ENCODE measurements at places on chromosomes 4 and X. TPM values are rescaled to one million over a fixed set of nuclear protein-coding genes. Genes with fewer than 3 reads are reported as not detected.

DNA sequence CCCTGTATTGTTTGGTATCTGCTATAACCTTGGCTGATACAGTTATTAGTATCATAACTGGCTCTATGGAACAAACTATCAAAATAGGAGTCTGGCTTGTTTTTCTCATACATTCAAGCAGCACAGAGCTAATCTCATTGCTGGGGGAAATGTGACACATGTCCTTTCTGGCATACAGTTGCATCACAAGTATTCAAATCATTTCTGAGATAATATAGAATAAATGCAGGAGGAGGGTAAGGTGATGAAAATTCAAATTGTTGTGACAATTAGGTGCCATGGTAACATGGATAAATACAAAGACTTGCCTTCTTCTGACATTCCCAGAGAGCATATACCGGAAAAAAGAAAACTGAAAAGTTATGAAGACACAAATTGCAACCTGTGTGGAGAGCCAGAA lies 2706.8 kb downstream of the ARAP2 start:
- H3K27ac ChIP-seq, result no peak overlapping the region
- H3K4me3 ChIP-seq, result no peak overlapping the region
- no peaks in the 10 kb centered on the region for H3K4me1 ChIP-seq
- H3K36me3 ChIP-seq, result no peaks in the 10 kb centered on the region
- no peak for DNase-seq

DNA sequence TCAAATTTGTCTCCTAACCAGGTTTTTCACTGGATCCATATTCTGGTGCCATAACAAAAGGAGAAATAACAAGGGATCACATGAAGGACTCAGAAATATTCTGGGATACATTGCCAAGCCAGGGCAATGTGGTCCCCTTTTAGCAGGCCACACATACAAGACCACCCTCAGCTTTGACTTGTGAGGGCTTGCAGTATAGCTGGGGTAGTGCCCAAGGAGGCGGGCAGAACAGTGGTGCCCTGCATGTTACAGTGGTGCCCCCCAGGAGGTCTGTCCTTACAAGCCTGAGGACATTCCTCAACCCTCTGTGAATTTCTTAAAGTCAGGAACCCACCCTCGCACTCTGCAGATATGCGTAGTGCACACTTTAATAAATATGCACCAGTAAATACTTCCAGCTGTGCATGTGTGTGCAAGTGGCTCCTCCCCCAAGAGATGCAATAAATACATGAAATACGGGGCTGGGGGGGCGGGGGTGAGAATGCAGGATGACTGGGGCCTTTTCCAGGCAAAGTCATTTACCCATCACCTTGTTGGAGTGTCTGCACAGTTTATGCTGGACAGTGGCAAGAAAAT lies 34.4 kb upstream of the TBL1X start:
- H3K4me3 ChIP-seq, result no peak overlapping the region
- no peak for DNase-seq
- no peaks in the 10 kb centered on the region for H3K4me1 ChIP-seq
- no peaks in the 10 kb centered on the region for H3K27me3 ChIP-seq

DNA sequence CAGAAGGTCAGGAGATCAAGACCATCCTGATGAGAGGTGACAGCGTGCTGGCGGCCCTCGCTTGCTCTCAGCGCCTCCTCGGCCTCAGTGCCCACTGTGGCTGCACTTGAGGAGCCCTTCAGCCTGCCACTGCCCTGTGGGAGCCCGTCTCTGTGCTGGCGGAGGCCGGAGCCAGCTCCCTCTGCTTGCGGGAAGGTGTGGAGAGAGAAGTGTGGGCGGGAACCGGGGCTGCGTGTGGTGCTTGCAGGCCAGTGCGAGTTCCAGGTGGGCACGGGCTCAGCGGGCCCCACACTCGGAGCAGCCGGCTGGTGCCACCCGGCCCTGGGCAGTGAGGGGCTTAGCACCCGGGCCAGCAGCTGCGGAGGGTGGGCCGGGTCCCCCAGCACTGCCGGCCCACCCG lies 286.9 kb downstream of the RAPGEF2 start:
- H3K4me1 ChIP-seq, result no peaks in the 10 kb centered on the region
- H3K4me3 ChIP-seq, result no peak overlapping the region
- no peaks in the 10 kb centered on the region for H3K36me3 ChIP-seq
- no peaks in the 10 kb centered on the region for H3K27me3 ChIP-seq
- no peak for DNase-seq
- H3K27ac ChIP-seq, result no peak overlapping the region

GRCh38 chr4:31125496-31125895 lies 405.3 kb downstream of the PCDH7 start:
- H3K27ac ChIP-seq, result no peak overlapping the region
- no peak for DNase-seq
- H3K36me3 ChIP-seq, result no peaks in the 10 kb centered on the region
- no peak overlapping the region for H3K4me3 ChIP-seq
- no peaks in the 10 kb centered on the region for H3K4me1 ChIP-seq

- no peak overlapping the region for H3K4me3 ChIP-seq
- no peaks in the 10 kb centered on the region for H3K27me3 ChIP-seq
- no peak overlapping the region for H3K27ac ChIP-seq
- H3K36me3 ChIP-seq, result no peaks in the 10 kb centered on the region
- H3K4me1 ChIP-seq, result no peaks in the 10 kb centered on the region
Measured at GRCh38 chr4:101970547-101971155, 180.1 kb downstream of the BANK1 start.

DNA sequence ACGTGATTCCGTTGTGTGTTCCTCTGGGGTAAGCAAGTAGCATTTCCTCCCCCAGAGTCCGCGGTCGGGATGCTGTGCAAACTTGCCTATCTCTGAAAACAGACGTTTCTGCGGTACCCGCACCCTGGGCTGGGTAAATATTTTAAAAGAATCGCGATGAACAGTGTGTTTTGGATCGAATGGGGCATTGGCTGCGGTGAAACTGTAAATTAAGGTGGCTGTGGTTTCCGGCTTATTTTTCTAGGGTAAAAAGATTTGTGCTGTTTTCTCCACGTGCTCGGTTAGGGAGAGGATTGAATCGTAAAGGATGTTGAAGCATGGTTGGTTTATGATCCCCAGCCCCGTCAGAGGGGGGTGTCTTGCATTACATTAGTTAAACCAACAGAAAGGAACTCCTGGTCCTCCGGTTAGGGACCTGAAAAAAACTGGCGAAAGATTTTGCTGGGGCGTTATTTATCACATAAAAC lies 1.2 kb downstream of the HHIP start:
- H3K36me3 ChIP-seq, result no peaks in the 10 kb centered on the region
- no peak overlapping the region for H3K4me3 ChIP-seq
- DNase-seq, result no peak
- H3K27me3 ChIP-seq, result no peaks in the 10 kb centered on the region
- H3K27ac ChIP-seq, result no peak overlapping the region

DNA sequence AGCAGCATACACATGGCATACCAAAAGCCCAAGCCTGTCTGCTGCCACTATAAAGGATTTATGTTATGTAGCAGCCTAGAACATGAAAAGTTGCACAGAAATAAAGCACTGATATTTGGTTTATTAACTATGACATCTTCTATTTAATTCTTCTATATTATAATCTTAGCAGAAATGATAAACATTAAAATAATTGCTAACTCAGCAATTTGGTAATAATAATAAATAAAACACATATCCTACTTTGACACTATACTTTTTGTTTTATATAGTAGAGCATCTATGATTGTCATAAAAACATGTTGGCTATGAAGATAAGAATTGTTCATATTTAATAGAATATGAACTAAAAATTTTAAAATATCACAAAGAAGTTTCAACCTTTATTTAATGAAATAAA lies 1733.3 kb upstream of the IGFBP7 start:
- H3K4me3 ChIP-seq, result no peak overlapping the region
- DNase-seq, result no peak
- H3K27me3 ChIP-seq, result no peaks in the 10 kb centered on the region
- no peak overlapping the region for H3K27ac ChIP-seq
- H3K4me1 ChIP-seq, result no peaks in the 10 kb centered on the region
- no peaks in the 10 kb centered on the region for H3K36me3 ChIP-seq

DNA sequence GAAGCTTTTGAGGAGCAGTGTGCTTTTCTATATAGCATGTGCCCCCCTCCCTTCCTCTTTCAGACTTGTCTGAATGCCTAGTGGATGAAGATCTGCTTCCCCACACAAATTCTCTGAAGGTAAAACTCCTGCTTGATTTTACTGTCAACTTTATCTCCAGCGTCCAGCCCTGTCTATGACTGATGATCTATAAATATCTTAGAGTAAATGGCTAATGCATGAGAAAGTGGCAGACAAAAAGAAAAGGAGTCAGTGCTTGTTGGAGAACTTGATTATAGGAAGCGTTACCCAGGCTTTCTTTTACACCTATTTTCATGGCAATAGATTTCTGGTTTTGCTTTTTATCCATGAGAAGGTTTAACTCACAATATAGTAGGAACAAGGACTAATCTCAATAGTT lies 168.3 kb upstream of the HS3ST1 start:
- H3K4me3 ChIP-seq, result no peak overlapping the region
- H3K36me3 ChIP-seq, result no peaks in the 10 kb centered on the region
- H3K27ac ChIP-seq, result no peak overlapping the region
- H3K4me1 ChIP-seq, result no peaks in the 10 kb centered on the region
- H3K27me3 ChIP-seq, result no peaks in the 10 kb centered on the region

DNA sequence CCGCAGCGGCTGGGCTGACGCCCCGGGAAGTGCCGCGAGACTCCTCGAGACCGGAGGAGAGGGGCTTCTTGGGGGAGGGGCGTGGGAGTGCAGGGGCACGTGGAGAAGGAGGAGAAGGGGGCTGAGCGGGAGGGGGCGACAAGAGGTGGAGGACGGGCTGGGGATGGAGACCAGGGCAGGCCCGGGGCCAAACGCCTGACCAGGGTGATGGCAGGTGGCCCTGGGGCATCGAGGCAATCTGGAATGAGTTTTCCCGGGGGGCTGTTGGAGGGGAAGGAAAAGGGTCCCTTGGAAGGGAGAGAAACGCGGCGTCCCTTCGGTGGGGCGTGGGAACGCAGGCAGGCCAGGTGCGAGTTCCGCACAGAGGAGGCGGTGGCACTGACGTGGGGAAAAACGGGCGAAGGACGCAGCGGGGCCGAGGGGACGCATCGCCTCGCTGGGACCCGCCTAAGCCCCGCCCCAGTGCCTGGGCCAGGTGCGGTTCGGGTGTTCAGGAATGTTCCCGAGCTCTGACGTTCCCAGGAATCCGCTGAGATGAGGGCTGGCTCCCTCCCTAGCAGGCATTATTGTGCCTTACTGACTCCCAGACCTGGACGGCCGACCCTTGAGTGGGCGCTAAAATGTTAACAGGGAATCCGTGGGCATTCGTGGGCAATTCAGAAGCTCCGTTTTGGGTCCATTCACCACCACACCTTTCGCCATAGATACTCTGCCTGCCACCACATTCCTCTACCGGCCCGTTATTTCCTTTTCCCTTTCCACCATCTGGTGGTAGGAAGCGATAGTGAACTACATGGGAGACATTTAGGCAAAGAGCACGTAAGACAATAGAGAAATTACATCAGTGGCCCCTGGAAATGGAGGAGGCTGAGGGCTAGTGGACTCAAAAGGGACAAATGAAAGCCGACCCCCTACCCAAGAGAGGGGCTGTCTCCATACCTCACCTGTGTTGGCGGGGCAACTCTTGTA lies 795 bp upstream of the SH3KBP1 start:
- H3K4me1 ChIP-seq, result no peaks in the 10 kb centered on the region
- DNase-seq, result peak; percentile 70
- no peaks in the 10 kb centered on the region for H3K36me3 ChIP-seq
- peak overlapping the region; percentile 75 for H3K27ac ChIP-seq

DNA sequence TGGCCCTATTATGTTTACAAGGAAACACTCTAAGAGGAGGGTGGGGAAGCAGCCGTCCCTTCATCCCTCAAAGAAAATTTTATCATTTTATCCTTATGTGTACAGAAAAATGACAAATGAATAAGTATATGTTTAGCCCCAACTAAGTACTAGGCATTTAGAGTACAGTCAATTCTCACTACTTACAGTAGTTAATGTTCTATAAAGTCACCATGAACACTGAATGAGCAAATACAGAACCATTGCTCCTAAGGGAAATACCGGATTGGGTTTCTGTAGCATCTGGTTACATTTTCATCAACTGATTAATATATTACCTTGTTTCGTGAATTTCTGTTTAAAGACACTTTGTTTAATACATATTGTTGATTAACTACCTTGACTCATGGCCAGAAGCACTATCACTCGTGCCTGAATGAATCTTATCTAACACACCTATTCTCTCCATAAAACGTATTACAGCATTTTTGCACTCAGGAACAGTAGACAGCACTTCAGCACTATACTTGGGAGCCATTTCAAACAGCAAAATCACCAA lies 109.3 kb downstream of the ASB9 start:
- H3K4me3 ChIP-seq, result no peak overlapping the region
- H3K4me1 ChIP-seq, result no peaks in the 10 kb centered on the region
- H3K27me3 ChIP-seq, result no peaks in the 10 kb centered on the region
- H3K27ac ChIP-seq, result no peak overlapping the region

GRCh38 chr4:87805971-87806370 lies 6.6 kb downstream of the IBSP start:
- H3K4me3 ChIP-seq, result no peak overlapping the region
- no peak for DNase-seq
- no peak overlapping the region for H3K27ac ChIP-seq
- no peaks in the 10 kb centered on the region for H3K27me3 ChIP-seq
- no peaks in the 10 kb centered on the region for H3K4me1 ChIP-seq

DNA sequence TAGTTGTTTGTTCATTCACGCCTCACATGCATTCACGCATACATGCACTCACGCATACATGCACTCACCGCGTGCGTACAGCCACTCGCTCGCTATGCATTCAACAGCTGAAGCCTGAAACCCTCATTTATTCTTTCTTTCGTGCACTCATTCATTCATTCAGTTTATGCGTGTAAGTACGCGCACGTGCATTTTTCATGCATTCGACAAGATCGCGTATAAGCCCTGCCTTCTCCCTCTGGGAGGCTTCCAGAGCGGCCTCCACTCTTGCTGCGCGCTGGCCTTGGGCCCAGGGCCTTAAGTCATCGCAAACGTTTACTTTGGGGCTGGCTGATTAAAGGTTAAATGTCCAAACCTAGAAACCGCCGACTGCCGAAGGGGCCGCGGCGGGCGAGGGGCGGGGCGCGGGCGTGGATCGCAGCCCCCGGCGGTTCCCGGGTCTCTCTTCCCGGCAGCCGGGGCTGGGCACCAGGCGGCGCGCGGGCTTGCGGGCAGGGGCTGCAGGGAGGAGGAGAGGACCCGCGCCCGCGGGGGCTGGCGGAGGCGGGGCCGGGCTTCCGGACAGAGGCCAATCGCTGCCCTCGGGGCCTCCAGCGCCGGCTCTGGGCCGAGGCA lies at the start of gene GYG2:
TSS of gene GYG2 (plus strand) at position 587 of the 615 bp plus-strand sequence. CDS start 1,259 bp downstream, outside the sequence.
- peak within 1 kb of the TSS; percentile 36 for H3K4me3 ChIP-seq
- no peak within 1 kb of the TSS for H3K27ac ChIP-seq
- H3K36me3 ChIP-seq, result no peaks in the 10 kb centered on the region

Gene ETDA
- total RNA-seq, result not detected

Gene MAGEE2
- 0.18 TPM for total RNA-seq

Gene SPINK2
- total RNA-seq, result not detected

Gene POF1B
- 0.65 TPM for total RNA-seq

Gene RHOXF2B
- total RNA-seq, result not detected

Gene CXCL6
- 0.15 TPM for total RNA-seq

Gene CXXC4
- 3.3 TPM for total RNA-seq

Gene TCEAL1
- total RNA-seq, result 112 TPM
